ENCODE measurements at places on chromosomes 16 and 17.

GRCh38 chr17:62045517-62045916 is 19.6 kb downstream of the MED13 start:
- no peak for DNase-seq

DNA sequence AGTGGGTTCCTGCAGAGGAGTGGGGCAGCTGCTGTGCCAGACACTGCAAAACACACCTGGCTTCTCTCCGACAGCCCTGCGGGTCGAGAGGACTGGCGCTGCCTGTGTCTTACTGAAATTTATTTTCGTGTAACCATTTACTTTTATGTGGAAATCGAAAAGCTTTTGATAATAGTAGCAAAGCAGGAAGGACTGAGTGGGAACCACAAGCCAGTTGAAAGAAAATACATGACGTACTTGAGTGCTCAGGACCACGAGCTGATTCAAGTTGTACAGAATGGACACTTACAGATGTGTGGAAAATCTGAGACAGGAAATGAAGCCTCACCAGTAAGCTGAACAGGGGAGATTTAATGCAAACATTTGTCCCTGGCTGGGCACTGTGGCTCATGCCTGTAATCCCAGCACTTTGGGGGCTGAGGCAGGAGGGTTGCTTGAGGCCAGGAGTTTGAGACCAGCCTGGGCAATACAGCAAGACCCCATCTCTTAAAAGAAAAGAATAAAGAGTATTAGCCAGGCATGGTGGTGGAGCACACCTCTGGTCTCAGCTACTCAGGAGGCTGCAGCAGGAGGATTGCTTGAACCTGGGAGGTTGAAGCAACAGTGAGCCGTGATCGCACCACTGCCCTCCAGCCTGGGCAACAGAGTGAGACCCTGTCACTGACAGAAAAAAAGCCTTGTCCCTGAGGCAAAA is 11.3 kb upstream of the RPL13 start:
- no peak for DNase-seq

DNA sequence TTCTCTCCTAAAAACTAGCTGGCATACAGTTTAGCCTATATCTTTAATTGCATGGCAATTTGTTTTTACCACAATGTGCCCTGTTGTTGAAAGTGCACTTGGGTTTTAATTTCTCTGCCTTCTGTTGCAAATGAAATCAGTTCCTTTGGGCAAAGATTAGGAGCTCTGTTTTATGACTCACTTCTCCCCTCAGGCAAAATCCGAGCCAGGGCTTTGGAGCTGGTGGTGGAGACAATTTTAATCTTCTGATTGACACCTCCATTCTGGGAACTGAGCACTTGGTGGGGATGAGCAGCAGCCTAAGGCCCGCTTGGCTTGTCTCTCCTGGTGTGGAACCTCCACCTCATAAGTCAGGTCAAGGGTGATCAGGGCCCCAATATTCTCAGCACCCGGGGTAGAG is 13.3 kb upstream of the MYH8 start:
- no peak for DNase-seq

- DNase-seq = no peak
These were observed 62.1 kb upstream of the TNRC6A start for GRCh38 chr16:24667244-24667764.

DNA sequence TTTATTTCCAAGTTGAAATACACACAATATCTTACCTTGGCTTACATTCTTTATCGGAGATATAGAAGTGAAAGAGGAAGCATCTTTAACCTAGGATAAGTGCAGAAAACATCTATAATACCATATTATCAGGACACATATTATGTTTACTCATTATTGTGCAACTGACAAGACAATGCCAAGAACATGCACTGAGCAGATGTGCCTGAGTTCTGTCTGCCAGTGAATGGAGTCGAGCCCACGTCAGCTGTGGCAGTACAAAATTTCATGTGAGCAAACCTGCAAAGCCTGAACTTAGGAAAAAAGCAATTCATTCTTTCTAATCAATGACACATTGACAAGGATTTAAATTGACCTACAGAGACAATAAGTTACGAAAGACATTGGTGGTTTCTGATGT is 154.4 kb downstream of the AXIN2 start:
- DNase-seq = no peak

- no peak for DNase-seq
These were observed 63.2 kb downstream of the CLEC19A start for GRCh38 chr16:19348578-19349315.

- no peak for DNase-seq
These were observed at the start of the genes CXCL16 and ZMYND15 for GRCh38 chr17:4739122-4740024. Gene CXCL16, minus strand, starts transcription at chr17:4739928. Its CDS starts 589 bp downstream, at chr17:4739339. Gene ZMYND15, plus strand, starts transcription at chr17:4739833. Its CDS starts 716 bp downstream, at chr17:4740549.

- peak; percentile 85 for DNase-seq
These were observed 14.3 kb upstream of the DYNLRB2 start for GRCh38 chr16:80526418-80527061.

- DNase-seq = no peak
These were observed 211.7 kb downstream of the FTO start for GRCh38 chr16:53915452-53916160.

- no peak for DNase-seq
These were observed 360.0 kb upstream of the CDH5 start for GRCh38 chr16:66006485-66006884.

- DNase-seq = no peak
These were observed 102.8 kb upstream of the CCL1 start for GRCh38 chr17:34465789-34466188.

Measured in Kasumi-1 (cell line).